ENCODE measurements at places on chromosomes 2 and 18.

GRCh38 chr2:161124201-161124600 is 36.0 kb upstream of the TANK start:
- no peak for DNase-seq

DNA sequence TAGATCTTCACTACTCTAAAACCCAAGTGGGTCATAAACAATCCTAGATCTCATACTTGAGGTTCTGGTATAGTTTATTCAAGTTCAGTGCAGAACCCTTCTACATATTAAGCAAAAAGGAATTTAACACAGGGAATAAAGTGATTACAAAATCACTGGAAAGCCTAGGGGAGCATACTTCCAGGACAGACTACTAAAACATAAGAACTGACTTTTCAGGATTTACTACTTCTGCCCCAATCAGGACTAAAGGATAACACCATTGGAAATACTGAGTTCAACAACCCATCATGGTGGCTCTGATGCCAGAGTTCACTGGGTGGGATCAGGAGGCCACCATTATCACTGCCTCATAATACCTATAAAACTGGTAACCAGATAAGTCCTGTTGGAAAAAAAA is 123.6 kb downstream of the DNAH7 start:
- DNase-seq, result no peak

DNA sequence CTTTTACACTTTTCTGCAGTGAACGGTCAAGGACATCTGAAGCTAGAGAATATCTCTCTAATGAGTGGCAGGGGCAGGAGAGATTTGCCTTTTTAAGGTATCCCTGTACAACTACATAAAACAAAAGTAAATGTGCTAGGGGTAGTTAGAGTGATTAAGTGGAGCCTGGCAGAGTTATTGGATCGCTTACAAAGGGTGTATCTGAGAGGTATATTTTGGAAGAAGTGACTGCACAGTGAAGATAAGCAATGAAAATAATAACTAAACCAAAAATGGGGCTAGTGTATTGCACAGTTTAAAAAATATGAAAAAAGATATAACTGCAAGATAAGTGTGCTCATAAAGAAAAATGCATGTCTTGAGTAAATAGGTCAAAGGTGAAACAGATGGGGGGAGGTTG is 193.5 kb upstream of the EPC2 start:
- DNase-seq, result no peak

DNA sequence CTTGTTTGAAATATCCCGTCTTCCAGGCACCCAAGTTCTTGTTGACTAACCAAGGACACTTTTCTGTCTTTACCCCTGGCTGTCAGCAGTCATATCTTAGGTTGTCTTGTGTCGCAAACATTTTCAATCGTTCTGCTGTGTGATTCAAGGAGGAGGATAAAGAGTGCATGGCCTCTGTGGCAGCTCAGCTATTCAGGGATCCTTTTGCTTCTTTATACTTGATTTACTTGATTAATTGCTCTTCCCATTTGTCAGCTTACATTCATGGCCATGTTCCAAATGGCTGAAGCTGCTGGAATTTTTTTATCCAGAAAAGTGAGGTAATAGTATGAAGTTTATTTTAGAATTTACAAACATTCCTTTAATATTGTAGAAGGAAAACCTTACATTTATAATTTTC is 97.3 kb upstream of the FZD5 start:
- no peak for DNase-seq

- no peak for DNase-seq
These were observed 16.3 kb downstream of the CDC42EP3 start for GRCh38 chr2:37654932-37655841.

DNA sequence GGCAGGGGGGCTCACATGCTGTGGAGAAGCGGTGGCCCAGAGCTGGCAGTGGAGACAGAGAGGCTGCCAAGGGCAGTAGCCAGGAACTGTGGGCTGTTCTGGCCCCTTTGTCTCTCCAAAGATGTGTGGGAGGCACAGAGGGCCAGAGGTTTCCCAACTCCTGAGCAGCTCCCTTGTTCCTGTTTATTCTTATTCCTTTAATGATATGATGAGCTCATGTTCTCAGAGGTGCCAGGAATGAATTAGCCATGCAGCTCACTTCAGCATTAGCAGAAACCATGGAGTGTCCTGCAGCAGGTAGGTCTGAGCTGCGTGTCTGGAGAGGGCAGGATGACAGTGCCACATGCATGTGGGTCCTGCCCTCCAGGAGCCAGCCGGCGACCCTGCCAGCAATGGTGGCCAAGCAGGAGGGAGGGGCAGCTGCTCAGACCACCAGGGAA is 77.9 kb upstream of the FZD7 start:
- no peak for DNase-seq

- DNase-seq, result no peak
These were observed 61.5 kb downstream of the INPP4A start for GRCh38 chr2:98505971-98506664.

GRCh38 chr18:61713502-61713901 is 179.3 kb downstream of the RNF152 start:
- no peak for DNase-seq

DNA sequence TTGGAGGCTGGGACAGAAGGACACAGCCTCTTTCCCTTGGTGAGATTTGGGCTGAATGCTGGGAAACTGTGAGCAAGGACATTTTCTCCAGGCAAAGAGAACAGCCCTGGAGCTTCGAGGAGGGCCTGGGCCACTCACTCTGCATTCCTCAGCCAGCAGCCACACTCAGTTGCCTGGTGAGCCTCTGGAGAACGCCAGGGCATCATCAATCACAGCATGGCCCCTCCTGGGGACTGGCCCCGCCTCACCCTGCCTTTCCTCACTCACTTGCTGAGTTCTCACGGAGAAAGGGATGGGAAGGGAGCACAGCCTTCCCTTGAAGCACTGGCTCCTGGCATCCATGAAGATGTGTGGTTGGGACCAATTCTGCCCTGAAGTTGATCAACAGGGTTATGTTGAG is 55.0 kb downstream of the APOB start:
- DNase-seq, result no peak
